ENCODE measurements at places on chromosomes 11 and 22. TPM values are rescaled to one million over a fixed set of nuclear protein-coding genes. Genes with fewer than 3 reads are reported as not detected.

MISFA gene
- 3.8 TPM for total RNA-seq

TEX12 gene
- not detected for total RNA-seq

GRCh38 chr11:82810738-82811137 is 77.1 kb upstream of the FAM181B start:
- H3K27me3 ChIP-seq = no peaks in the 10 kb centered on the region
- no peak overlapping the region for H3K4me3 ChIP-seq
- peaks cover 4% of the 10 kb centered on the region for H3K4me1 ChIP-seq

- no peak overlapping the region for H3K27ac ChIP-seq
- H3K36me3 ChIP-seq = no peaks in the 10 kb centered on the region
These were observed 13.7 kb downstream of the ARHGEF17 start for GRCh38 chr11:73321604-73322381.

GRCh38 chr11:82732734-82733443 is 775 bp downstream of the FAM181B start:
- H3K36me3 ChIP-seq = no peaks in the 10 kb centered on the region
- H3K27ac ChIP-seq = no peak overlapping the region

GRCh38 chr11:128521682-128522054 is 65.7 kb downstream of the ETS1 start:
- H3K27ac ChIP-seq = no peak overlapping the region
- no peaks in the 10 kb centered on the region for H3K36me3 ChIP-seq
- peaks cover 5% of the 10 kb centered on the region for H3K27me3 ChIP-seq
- DNase-seq = peak; percentile 61

DNA sequence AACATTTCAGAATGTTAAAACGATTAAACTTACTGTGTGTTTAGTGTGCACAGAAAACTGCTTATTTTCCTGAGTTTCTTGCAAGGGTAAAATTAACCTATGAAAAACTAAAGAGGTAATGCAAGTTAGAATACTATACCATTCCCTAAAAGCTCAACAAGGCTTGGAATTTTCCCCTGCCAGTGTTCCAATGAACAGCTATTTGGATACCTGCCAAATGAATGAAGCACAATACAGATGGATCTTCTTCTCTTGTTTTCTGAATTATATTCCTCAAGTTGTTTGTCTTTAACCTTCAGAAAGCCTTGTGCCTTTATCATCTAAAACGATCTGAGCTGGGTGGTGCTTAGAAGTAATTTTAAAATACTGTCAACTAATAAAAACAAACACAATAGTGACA is 204.5 kb downstream of the LRRC4C start:
- no peaks in the 10 kb centered on the region for H3K27me3 ChIP-seq
- H3K36me3 ChIP-seq = no peaks in the 10 kb centered on the region
- no peaks in the 10 kb centered on the region for H3K4me1 ChIP-seq
- H3K4me3 ChIP-seq = no peak overlapping the region
- DNase-seq = no peak

All from H1 (cell line).